T-helper 22 cell (primary cell): ENCODE measurements at places on chromosomes 1 and 21.

GRCh38 chr1:81197591-81197990, 603.1 kb upstream of the ADGRL2 start:
- no peak for DNase-seq

GRCh38 chr1:11501906-11502485, 23.0 kb downstream of the DISP3 start:
- no peak for DNase-seq

GRCh38 chr1:65541161-65541560, 120.7 kb downstream of the LEPR start:
- DNase-seq: no peak

DNA sequence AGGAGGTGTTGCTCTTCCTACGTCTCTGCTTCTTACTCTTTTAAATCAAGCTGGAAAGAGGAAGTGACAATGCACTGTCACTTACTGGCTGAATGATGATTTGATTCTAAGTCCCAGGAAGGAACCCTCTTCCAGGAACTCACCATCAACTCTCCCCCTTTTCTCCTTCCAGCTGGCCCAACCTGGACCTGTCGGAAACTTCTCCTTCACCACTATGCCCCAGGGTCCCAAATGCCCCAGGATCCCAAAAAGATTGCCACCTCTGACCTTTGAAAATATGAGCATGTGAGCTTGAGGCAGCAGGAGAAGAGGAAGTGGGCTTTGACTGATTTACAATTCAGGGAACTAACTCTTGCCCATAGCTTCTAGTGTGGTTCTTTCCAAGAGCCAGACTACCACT, 5.3 kb upstream of the ADAMTS5 start:
- no peak for DNase-seq

DNA sequence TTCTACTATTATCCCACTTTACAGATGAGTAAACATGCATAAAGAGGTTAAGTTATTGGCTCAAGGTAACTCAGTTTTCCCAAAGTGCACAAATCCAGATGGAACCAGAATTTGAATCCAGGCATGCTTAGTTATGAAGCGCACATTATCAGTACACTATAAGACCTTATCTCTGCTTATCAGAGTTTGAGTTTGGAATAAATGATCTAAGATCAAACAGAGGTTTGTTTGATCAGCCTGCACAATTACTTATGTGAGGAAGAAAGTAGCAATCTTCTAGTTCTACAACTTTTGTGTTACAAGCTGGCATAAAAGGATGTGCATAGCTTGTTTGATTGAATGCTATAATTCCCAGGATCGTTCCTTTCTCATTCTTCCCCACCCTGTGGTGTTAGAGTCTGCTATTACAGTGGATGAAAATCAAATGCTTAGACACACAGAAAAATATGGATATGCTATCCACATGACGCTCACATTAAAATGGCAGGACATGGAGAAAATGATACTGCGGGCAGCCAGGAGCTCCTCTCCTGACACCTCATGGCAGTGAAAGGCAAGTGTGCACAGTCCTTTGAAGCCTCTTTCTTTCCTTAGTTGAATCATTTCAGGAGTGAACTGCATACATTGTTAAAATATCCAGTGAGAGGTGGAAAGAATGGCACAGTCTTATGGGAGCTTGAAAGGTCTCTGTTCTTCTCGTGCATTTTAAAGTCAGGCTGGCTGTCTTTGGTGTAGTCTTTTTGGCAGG, 23.9 kb upstream of the PBX1 start:
- no peak for DNase-seq

- no peak for DNase-seq
Observed at GRCh38 chr1:41454406-41454805, 30.1 kb downstream of the EDN2 start.

- no peak for DNase-seq
Observed at GRCh38 chr1:230382001-230382491, 44.1 kb downstream of the PGBD5 start.

DNA sequence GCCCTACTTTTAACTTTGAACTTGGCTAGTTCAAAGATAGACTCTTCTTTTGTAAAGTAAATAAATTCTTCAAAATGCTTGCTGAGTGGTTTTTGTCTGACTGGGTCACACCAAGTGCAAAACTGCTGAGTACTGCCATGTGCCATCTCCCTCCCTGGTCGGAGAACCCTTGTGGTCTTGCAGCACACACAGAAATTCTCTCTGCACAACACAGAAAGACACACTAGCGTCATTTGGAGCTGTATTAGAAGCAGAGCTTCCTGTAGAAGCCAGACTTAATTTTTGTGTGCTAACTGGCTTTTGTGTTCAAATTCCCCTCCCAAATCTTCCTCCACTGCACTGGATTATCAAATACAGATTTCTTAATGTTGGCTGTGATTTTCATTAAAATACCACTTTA, 2.5 kb downstream of the PSMB4 start:
- DNase-seq: no peak

DNA sequence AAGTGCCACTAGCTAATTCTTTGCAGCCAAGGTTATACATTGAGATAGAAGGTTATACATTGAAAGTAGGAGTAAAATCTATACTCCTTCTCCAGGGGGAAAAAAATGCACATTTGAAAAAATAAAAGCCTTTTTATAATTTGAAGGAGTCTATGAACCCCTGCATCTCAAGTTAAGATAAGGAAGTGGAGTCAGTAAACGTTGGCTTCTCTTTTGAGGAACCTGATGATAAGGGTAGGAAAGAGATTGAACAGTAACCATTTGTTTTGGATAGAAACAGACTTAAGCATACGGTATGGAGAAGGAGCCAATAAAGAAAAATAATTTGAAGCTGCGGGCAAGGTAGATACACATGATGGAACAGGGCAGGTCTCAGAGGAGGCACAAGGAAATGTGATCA, 64.1 kb downstream of the RPAP2 start:
- DNase-seq: no peak

DNA sequence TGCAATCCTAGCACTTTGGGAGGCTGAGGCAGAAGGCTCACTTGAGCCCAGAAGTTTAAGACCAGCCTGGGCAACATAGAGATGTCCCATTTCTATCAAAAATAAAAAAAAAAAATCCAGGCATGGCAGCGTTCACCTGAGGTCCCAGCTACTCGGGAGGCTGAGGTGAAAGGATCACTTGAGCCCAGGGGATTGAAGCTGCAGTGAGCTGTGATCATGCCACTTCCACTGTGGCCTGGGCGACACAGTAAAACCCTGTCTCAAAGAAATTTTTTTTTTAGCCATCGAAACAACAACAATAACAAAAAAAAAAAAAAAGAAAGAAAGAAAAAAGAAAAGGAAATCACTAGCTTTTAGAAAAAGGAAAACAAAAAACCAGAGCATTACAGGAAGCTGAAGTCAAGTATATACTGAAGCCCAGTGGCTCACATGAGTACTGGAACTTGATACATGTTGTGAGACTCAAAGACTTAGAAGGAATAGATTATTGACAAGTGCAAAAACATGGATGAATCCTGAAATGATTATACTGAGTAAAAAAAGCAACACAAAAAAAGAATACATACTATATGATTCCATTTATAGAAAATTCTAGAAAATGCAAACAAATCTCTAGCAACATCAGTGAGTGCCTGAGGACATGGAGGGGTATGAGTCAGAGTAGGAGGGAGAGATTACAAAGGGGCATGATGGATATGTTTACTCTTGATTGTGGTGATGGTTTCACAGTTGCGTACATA, 6.1 kb upstream of the RABGAP1L start:
- DNase-seq: no peak

DNA sequence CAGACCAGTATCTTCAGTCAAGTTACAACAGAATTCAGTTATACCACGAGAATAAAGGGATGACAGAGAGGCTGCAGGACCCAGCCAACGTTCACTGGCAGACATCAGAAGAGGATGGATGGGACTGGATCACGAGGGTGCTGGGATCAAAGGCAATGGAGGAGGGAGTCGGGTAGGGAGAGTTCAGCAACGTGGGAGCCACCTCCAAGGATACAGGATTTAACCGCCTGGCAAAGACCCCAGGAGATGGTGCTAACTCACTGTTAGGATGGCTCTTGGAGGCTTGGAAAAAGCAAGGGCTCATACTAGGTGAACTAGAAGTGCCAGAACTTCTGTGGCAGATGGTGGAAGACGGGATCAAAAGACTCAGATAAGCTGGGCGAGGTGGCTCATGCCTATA, 99.1 kb upstream of the DISP3 start:
- DNase-seq: no peak

GRCh38 chr1:212260557-212261355, 24.5 kb upstream of the PPP2R5A start:
- DNase-seq: no peak

- no peak for DNase-seq
Observed at GRCh38 chr1:226651732-226652105, 87.4 kb downstream of the ITPKB start.

DNA sequence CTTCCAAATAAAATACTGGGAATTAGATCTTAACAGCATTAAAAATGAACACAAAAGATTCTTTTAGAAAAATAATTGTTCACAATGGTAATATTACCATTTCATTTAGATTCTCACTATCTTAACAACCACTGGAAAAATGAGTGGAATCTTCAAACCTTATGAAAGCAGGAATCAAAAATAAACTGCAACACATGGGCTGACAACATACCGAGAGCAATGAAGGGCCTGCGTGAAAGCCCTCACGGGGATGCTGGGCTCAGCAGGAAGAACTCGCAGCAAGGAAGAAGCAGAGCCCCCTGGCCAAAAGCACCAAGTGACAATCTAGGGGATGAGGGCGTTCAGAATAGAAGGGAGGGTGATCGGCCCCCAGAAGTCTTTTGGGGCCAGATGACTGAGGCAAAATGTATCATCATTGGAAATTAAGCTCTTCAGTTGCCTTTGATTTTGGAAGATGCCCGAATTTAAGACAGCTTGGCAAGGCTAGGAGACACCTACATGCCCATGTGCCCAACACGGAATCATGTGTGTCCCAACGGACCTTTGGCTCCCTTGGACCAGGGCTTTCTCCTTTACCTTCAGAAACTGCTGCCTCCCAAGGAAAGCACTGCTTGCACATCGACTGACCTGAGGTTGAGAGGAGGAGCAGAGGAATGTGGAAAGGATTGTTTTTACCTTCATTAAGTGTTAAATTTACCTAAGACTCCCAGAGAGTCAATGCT, 103.9 kb downstream of the TGFBR3 start:
- no peak for DNase-seq

DNA sequence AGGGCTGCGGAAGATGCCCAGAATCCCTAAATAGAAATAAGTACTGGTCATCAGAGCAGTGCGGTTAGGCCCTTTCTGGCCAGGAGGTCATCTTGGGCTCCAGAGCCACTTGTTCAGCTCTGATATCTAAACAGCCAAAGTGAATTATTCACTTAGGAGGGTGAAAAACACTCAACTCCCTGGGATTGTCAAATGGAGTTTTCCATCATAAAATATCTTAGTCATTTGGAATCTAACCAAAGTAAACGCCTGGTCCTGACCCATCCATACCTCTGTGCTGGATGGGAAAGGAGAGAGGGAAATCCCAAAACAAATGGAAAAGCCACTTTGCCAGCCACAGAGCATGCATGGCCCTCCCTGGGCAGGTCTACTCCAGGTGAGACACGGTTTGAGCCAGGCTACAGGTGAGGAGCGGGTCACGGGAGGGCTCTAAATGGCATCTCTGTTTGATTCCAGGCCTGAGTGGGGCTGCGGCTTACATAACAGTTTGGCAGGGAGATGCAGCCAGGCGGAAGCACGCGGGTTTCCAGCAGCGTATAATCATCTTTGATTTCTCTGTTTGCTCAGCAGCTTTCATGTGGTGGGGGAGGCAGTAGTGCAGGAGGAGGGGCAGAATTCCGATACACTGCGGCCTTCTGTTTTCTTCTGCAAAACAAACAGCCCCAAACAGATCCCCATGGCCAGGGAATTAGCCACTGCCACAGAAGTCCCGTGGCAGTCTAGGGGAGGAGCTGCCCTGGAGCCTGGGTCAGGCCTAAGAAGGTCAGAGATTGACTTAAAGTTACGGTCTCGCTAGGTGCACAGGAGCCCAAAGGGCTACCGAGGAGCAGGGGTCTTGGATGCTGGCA, 59.1 kb upstream of the ZNF648 start:
- DNase-seq: no peak

DNA sequence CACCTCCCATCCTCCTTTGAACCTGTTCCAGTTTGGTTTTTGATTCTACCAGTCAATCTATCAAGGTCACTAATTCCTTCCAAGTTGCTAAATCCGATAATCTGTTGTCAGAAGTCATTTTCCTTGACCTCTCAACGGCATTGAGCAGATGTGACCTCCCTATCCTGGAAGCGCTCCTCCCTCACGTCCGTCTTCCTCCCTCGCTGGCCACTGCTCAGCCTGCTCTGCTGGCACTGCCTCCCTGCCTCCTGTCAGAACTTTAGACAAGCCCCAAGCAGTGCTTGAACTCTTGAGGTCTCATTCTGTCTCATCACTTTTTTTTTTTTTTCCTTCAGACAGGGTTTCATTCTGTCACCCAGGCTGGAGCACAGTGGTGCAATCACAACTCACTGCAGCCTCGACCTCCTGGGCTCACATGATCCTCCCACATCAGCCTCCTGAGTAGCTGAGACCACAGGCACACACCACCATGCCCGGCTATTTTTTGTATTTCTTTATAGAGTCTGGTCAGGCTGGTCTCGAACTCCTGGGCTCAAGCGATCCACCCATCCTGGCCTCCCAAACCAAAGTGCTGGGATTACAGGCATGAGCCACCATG, 4.4 kb upstream of the ACOT7 start:
- no peak for DNase-seq

DNA sequence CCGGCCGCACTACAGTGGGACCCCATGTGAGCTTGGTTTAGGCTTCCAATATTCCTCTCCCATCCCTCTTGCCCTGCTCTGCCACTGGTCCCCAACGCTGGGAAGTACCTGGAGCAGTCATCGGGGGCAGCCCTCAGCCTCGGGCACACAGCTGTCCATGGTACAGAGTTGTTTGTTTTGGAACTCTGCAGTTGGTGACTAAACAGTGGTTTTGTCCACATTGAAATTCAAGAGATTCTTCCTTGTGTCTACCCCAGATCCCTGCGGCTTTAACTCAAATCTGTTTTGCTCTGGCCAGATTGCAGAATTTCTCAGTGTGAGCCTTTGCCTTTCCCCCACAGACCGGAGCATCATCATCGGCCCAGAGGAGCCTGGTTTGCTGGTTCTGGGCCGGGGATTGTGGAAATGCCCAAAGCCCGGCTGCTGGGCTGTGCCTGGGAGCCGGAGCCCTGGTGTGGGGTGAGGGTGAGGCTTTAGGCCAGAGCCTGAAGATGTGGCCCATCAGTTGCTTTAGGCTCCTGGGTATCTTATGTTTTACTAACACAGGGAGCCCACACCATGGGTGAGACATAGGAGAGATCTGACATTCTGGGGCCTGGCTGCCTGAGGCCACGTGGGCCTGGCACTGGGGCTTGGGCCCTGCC, 93.2 kb downstream of the ARHGEF10L start:
- DNase-seq: no peak

DNA sequence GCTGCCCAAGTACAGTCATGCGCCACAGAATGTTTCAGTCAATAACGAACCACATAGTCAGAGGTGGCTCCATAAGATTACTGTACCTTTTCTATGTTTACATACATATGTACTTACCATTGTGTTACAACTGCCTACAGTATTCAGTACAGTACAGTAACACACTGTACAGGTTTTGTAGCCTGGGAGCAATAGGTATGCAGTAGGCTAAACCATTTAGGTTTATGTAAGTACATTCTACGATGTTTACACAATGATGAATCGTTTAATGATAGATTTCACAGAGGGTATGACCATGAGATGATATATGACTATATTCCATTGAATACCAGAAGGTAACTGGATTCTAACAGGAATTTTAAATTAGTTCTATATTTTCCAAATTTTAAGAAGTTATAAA, 10.5 kb downstream of the YY1AP1 start:
- no peak for DNase-seq

- DNase-seq: no peak
Observed at GRCh38 chr1:156640842-156641706, 843 bp upstream of the BCAN start.

- no peak for DNase-seq
Observed at GRCh38 chr1:183110326-183110880, 75.7 kb upstream of the LAMC2 start.
